ENCODE measurements at places on chromosomes 12 and 14. TPM values are rescaled to one million over a fixed set of nuclear protein-coding genes. Genes with fewer than 3 reads are reported as not detected.

- DNase-seq, result no peak
- H3K36me3 ChIP-seq, result no peaks in the 10 kb centered on the region
Measured at GRCh38 chr14:88616697-88617096, 53.9 kb downstream of the ZC3H14 start.

TAS2R46 gene
- 1.3 TPM for total RNA-seq

KRT71 gene
- not detected for total RNA-seq

GRCh38 chr14:55645145-55645544 lies 65.1 kb downstream of the KTN1 start:
- no peaks in the 10 kb centered on the region for H3K4me1 ChIP-seq
- DNase-seq, result no peak
- H3K4me3 ChIP-seq, result no peak overlapping the region
- H3K36me3 ChIP-seq, result peaks cover 6% of the 10 kb centered on the region
- no peaks in the 10 kb centered on the region for H3K27me3 ChIP-seq

- H3K4me3 ChIP-seq, result no peak overlapping the region
- no peak overlapping the region for H3K27ac ChIP-seq
- H3K36me3 ChIP-seq, result no peaks in the 10 kb centered on the region
- no peaks in the 10 kb centered on the region for H3K27me3 ChIP-seq
- no peak for DNase-seq
- H3K4me1 ChIP-seq, result no peaks in the 10 kb centered on the region
Measured at GRCh38 chr12:7374423-7375144, 69.4 kb downstream of the CD163L1 start.

DNA sequence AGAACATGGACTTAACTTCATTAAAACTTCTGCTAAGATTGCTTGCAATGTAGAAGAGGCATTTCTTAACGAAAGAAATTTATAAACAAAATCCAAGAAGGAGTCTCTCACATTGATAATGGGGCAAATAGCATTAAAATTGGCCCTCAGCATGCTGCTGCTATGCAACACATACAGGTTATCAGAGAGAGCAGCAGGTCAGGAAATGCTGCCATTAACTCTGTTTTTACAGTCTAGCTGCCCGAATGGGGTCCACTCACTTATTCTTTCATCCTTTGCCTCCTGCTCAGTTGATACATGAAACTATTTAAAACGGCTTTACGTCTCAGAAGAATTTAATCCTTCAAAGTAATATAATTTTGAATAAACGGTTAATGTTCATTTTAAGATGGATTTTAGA lies 620.4 kb downstream of the SLC16A7 start:
- no peaks in the 10 kb centered on the region for H3K27me3 ChIP-seq
- H3K27ac ChIP-seq, result no peak overlapping the region
- no peak overlapping the region for H3K4me3 ChIP-seq

GRCh38 chr12:66596199-66596598 lies 82.7 kb downstream of the GRIP1 start:
- no peaks in the 10 kb centered on the region for H3K27me3 ChIP-seq
- DNase-seq, result no peak
- no peak overlapping the region for H3K4me3 ChIP-seq
- H3K27ac ChIP-seq, result no peak overlapping the region
- no peaks in the 10 kb centered on the region for H3K36me3 ChIP-seq

Data from GM12878 (cell line).